Naive thymus-derived CD8-positive, alpha-beta T cell (primary cell): ENCODE measurements at places on chromosomes 2 and 18.

GRCh38 chr18:22337306-22337705, 80.4 kb downstream of the CTAGE1 start:
- H3K27me3 ChIP-seq, result peaks cover 6% of the 10 kb centered on the region
- peaks cover 21% of the 10 kb centered on the region for H3K4me1 ChIP-seq
- H3K4me3 ChIP-seq, result no peak overlapping the region
- DNase-seq, result no peak

- no peaks in the 10 kb centered on the region for H3K36me3 ChIP-seq
- no peaks in the 10 kb centered on the region for H3K4me1 ChIP-seq
- H3K4me3 ChIP-seq, result no peak overlapping the region
- DNase-seq, result no peak
These were observed 246.9 kb downstream of the CELF4 start for GRCh38 chr18:37318360-37319355.

- no peaks in the 10 kb centered on the region for H3K27me3 ChIP-seq
- no peak overlapping the region for H3K27ac ChIP-seq
- H3K4me3 ChIP-seq, result no peak overlapping the region
- DNase-seq, result no peak
These were observed 145.1 kb downstream of the B3GNT2 start for GRCh38 chr2:62340994-62341484.

DNA sequence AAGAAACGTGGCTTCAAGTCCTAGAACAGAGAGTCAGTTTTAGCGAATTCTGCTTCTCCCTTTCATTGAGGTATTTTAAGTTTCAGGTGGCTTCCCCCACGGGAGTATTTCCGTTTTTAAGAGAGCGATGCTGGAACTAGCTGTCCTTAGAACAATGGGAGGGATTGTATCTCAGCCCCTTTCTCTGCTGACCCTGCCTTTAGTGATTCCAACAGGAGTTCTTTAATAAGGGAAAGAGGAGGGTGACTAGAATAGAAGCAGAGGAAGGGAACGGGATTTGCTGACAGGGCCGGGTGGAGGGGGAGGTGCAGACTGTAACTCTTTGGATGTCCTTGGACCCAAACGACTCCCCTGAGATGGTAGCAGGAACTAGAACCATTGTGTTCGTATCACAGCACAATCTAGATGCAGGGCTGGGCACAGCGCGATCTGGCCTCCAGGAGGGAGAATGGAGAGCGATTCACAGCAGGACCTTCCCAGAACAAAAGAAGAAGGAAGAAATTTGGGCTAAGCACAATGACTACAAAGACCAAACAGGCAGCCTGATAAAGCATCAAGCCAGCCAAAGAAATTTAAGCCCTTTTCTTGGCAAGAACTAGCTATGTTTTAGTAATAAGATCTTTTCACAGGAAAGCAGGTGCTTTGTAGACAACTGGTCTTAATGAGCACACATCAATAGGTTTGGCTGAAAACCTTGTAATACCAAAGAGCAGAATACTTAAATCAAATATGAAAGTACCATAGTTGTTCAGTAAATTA, 15.8 kb upstream of the RTTN start:
- H3K27ac ChIP-seq, result no peak overlapping the region
- peaks cover 57% of the 10 kb centered on the region for H3K27me3 ChIP-seq
- no peak overlapping the region for H3K4me3 ChIP-seq
- H3K4me1 ChIP-seq, result no peaks in the 10 kb centered on the region
- no peak for DNase-seq

GRCh38 chr2:232721261-232721660, 24.1 kb downstream of the GIGYF2 start:
- peaks cover 80% of the 10 kb centered on the region for H3K36me3 ChIP-seq
- DNase-seq, result no peak
- peak overlapping the region; percentile 27 for H3K4me3 ChIP-seq
- peak overlapping the region; percentile 78 for H3K27ac ChIP-seq

DNA sequence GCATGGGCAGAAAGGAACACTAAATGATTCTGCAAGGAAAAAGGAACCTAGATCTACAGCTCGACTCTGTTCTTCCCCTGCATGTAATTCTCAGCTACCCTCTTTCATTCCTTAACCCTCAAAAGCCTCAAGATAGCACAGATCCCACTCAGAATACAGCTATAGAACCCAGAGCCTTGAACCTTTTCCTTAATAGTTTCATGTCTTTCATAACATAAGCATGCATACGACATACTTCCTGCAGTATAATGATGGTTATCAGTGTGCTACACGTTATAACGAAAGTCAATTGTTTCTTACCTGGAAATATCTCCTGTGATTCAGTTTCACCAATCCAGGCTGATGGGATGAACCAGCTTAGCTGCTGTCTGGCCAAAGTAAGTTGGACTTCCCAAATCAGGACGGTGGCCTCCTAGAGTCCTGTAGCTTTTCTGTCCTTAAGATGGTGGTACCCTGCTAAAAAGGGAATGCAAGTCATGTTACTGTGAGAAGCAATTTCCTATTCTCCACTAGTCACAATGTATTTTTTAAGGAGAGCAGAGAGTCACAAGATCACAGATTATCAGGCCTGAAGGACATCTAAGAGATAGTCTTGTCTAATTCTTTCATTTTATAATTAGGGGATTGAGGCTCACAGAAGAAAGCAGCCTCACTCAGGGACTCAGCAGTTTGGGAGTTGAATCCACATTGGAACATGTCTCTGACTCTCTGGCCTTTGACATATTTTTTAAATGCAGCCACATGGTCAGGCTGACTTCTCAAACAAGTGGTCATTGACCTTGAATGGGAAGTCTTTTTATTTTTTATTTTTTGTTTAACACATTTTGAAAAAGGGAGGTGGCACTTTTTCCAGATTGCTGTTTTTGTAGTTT, 41.8 kb downstream of the CYRIA start:
- no peaks in the 10 kb centered on the region for H3K27me3 ChIP-seq
- peaks cover 28% of the 10 kb centered on the region for H3K4me1 ChIP-seq
- no peak overlapping the region for H3K4me3 ChIP-seq
- no peaks in the 10 kb centered on the region for H3K36me3 ChIP-seq
- DNase-seq, result no peak

- H3K4me1 ChIP-seq, result peaks cover 10% of the 10 kb centered on the region
- H3K4me3 ChIP-seq, result no peak overlapping the region
- H3K27ac ChIP-seq, result no peak overlapping the region
- no peak for DNase-seq
- no peaks in the 10 kb centered on the region for H3K27me3 ChIP-seq
These were observed 13.4 kb upstream of the NEMP2 start for GRCh38 chr2:190547886-190548285.

- no peaks in the 10 kb centered on the region for H3K27me3 ChIP-seq
- H3K27ac ChIP-seq, result peak overlapping the region; percentile 98
- peaks cover 45% of the 10 kb centered on the region for H3K36me3 ChIP-seq
- no peak for DNase-seq
- H3K4me3 ChIP-seq, result peak overlapping the region; percentile 99
These were observed 445 bp downstream of the PRPF40A start for GRCh38 chr2:152716805-152717227.

- H3K4me3 ChIP-seq, result no peak overlapping the region
- peaks cover 10% of the 10 kb centered on the region for H3K27me3 ChIP-seq
- DNase-seq, result no peak
- no peaks in the 10 kb centered on the region for H3K4me1 ChIP-seq
These were observed 101.5 kb upstream of the NEDD4L start for GRCh38 chr18:57942493-57942892.

DNA sequence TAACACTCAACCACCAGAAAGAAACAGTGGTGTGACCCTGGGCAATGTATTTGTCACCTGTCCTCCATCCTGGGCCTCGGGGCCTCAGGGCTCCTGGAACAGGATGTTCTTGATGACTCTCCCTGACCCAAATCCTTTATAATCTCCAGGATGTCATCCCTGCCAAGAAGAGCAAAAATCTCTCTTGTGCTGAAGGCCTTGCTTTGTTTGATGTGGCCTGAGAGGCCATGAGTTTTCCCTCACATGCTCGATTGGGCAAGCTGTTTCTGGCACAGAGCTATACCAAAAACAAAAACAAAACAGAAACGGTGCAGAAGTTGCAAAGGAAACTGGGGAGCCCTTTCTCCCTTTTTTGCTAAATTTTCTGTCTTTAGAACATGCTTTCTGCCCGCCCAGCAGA, 35.7 kb upstream of the ST3GAL5 start:
- H3K27me3 ChIP-seq, result no peaks in the 10 kb centered on the region
- H3K4me1 ChIP-seq, result peaks cover 10% of the 10 kb centered on the region
- DNase-seq, result no peak
- no peak overlapping the region for H3K4me3 ChIP-seq
- H3K27ac ChIP-seq, result no peak overlapping the region

GRCh38 chr2:240995041-240996021, 3.1 kb upstream of the SNED1 start:
- H3K27me3 ChIP-seq, result no peaks in the 10 kb centered on the region
- no peaks in the 10 kb centered on the region for H3K36me3 ChIP-seq
- H3K4me1 ChIP-seq, result peaks cover 29% of the 10 kb centered on the region
- no peak overlapping the region for H3K4me3 ChIP-seq
- no peak for DNase-seq
- no peak overlapping the region for H3K27ac ChIP-seq

- H3K27ac ChIP-seq, result no peak overlapping the region
- H3K4me1 ChIP-seq, result no peaks in the 10 kb centered on the region
- no peak for DNase-seq
These were observed 452.2 kb downstream of the MBD2 start for GRCh38 chr18:53772293-53772692.

- peak; percentile 7 for DNase-seq
- no peaks in the 10 kb centered on the region for H3K36me3 ChIP-seq
- no peaks in the 10 kb centered on the region for H3K4me1 ChIP-seq
- peaks cover 11% of the 10 kb centered on the region for H3K27me3 ChIP-seq
- H3K4me3 ChIP-seq, result no peak overlapping the region
- no peak overlapping the region for H3K27ac ChIP-seq
These were observed 165.2 kb downstream of the SH3BP4 start for GRCh38 chr2:235116885-235117492.

- DNase-seq, result no peak
- peaks cover 3% of the 10 kb centered on the region for H3K4me1 ChIP-seq
- H3K4me3 ChIP-seq, result no peak overlapping the region
- no peak overlapping the region for H3K27ac ChIP-seq
- no peaks in the 10 kb centered on the region for H3K27me3 ChIP-seq
- H3K36me3 ChIP-seq, result no peaks in the 10 kb centered on the region
These were observed 8.9 kb downstream of the ASPRV1 start for GRCh38 chr2:69952336-69953115.

DNA sequence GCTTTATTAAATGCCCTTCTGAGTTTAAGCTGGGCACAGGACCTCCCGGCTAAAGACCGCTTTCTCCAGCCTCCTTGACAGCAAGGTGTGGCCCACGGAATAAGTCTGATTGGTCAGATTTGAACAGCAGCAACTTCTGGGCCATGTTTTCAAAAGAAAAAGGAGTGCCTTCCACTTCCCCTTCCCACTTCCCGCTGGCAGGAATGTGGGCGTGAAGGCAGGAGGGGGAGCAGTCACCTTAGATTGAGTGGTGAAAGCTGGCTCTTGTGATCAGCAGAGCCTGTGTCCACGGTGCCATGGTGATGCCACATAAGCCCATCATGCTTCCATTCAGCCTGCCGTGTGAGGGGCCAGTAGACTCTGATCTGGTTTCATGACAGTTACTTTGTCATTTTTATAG, 136.6 kb upstream of the GLI2 start:
- DNase-seq, result no peak
- H3K4me1 ChIP-seq, result no peaks in the 10 kb centered on the region
- no peak overlapping the region for H3K4me3 ChIP-seq
- peaks cover 12% of the 10 kb centered on the region for H3K27me3 ChIP-seq

- no peaks in the 10 kb centered on the region for H3K27me3 ChIP-seq
- H3K4me3 ChIP-seq, result no peak overlapping the region
- DNase-seq, result no peak
- peaks cover 11% of the 10 kb centered on the region for H3K4me1 ChIP-seq
These were observed 632.5 kb downstream of the BCL11A start for GRCh38 chr2:59920961-59921360.

GRCh38 chr2:215920244-215921100, 92.9 kb downstream of the MREG start:
- H3K4me1 ChIP-seq, result no peaks in the 10 kb centered on the region
- no peaks in the 10 kb centered on the region for H3K36me3 ChIP-seq
- no peak overlapping the region for H3K4me3 ChIP-seq
- H3K27me3 ChIP-seq, result peaks cover 16% of the 10 kb centered on the region

DNA sequence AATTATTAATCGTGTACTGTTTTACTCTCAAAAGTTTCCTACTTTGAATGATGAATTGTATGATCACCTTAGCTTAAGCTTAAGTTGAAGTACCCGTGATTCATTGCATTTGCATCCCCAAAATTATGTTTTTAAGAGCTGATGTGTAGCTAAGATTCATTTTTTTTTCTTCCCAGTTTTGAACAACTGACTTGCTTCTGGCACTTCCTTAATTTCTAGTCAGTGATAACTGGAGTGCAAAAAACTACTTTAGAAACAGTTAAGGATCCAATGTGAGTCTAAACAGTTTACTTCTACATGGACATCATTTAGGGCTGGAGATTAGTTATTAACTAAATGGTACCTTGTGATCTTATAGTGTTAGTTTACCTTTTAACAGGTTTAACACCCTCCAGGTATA, 124.0 kb upstream of the CAVIN2 start:
- H3K4me3 ChIP-seq, result no peak overlapping the region
- H3K36me3 ChIP-seq, result no peaks in the 10 kb centered on the region
- peaks cover 16% of the 10 kb centered on the region for H3K27me3 ChIP-seq
- no peaks in the 10 kb centered on the region for H3K4me1 ChIP-seq

- H3K27ac ChIP-seq, result no peak overlapping the region
- H3K4me1 ChIP-seq, result peaks cover 2% of the 10 kb centered on the region
- H3K27me3 ChIP-seq, result no peaks in the 10 kb centered on the region
- peaks cover 2% of the 10 kb centered on the region for H3K36me3 ChIP-seq
- no peak overlapping the region for H3K4me3 ChIP-seq
- DNase-seq, result no peak
These were observed 156.3 kb upstream of the SLC1A4 start for GRCh38 chr2:64832936-64833335.

GRCh38 chr18:6629635-6630140, 99.8 kb upstream of the ARHGAP28 start:
- no peak overlapping the region for H3K4me3 ChIP-seq
- no peak overlapping the region for H3K27ac ChIP-seq
- no peaks in the 10 kb centered on the region for H3K36me3 ChIP-seq

DNA sequence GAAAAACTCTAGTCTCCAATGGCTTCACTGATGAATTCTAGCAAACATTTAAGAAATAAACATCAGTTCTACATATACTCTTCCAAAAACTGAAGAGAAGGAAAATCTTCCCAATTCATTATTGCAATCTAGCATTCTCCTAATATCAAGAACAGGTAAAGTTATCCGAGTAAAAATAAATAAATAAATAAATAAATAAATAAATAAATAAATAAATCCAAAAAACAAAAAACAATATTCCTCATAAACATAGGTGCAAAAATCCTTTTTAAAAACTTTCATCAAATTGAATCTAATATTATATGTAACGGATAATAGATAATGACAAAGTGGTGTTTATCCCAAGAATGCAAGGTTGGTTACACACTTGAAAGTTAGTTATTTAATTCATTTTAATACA, 58.4 kb upstream of the TMEM247 start:
- no peak overlapping the region for H3K27ac ChIP-seq
- H3K36me3 ChIP-seq, result peaks cover 16% of the 10 kb centered on the region
- DNase-seq, result no peak
- H3K27me3 ChIP-seq, result no peaks in the 10 kb centered on the region
- no peaks in the 10 kb centered on the region for H3K4me1 ChIP-seq
- no peak overlapping the region for H3K4me3 ChIP-seq

GRCh38 chr18:32730068-32730467, 42.8 kb downstream of the KLHL14 start:
- peak overlapping the region; percentile 68 for H3K27ac ChIP-seq
- peaks cover 2% of the 10 kb centered on the region for H3K27me3 ChIP-seq
- H3K4me1 ChIP-seq, result no peaks in the 10 kb centered on the region
- DNase-seq, result no peak
